T follicular helper cell (primary cell): ENCODE measurements at places on chromosomes 2 and 18.

- no peak for DNase-seq
Measured at GRCh38 chr2:64876137-64876647, 113.0 kb upstream of the SLC1A4 start.

GRCh38 chr2:98114643-98115330 is 27.8 kb downstream of the VWA3B start:
- no peak for DNase-seq

DNA sequence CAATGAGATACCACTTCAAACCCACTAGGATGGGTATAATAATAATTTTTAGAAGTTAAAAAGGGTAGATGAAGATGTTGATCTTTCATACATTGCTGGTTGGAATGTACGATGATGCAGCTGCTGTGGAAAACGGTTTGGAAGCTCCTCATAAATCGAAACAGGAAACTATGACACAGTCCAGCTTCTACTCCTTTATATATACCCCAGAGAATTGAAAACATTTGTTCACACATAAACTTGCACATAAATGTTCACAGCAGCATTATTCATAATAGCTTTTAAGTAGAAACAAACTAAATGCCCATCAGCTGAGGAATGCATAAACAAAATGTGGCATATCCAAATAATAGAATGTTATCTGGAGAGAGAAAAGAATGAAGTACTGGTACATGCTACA is 95.0 kb downstream of the STRADB start:
- DNase-seq = no peak

DNA sequence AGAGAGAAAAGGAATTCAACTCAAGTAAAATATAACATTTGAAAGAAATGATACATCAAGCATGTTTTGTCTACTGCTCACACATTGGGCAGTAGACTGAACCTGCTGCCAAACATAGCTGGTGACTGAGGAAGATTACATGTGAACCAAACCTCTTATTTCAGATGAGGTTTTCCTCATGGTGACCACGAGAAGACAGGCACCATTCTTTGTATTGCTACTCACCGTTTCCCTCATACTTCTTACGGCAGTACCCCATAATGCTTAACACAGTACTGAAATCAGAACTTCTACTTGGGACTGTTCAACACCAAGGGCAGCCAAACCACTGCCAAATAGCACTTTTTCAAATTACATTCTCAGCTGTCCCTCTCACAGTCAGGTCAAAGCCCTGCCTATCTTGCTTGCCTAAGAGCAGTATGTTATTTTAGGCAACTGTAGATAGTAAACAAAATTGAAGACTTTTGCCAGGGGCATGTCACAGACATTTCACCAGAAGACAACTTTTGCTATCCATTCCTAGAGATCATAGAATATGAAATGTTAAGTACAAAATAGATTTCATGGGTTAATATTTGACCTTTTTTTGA is 167.1 kb upstream of the DOK6 start:
- no peak for DNase-seq

- no peak for DNase-seq
Measured at GRCh38 chr2:54237428-54237827, 18.6 kb downstream of the TSPYL6 start.

GRCh38 chr2:18247282-18248110 is 313.0 kb downstream of the RDH14 start:
- DNase-seq = no peak

DNA sequence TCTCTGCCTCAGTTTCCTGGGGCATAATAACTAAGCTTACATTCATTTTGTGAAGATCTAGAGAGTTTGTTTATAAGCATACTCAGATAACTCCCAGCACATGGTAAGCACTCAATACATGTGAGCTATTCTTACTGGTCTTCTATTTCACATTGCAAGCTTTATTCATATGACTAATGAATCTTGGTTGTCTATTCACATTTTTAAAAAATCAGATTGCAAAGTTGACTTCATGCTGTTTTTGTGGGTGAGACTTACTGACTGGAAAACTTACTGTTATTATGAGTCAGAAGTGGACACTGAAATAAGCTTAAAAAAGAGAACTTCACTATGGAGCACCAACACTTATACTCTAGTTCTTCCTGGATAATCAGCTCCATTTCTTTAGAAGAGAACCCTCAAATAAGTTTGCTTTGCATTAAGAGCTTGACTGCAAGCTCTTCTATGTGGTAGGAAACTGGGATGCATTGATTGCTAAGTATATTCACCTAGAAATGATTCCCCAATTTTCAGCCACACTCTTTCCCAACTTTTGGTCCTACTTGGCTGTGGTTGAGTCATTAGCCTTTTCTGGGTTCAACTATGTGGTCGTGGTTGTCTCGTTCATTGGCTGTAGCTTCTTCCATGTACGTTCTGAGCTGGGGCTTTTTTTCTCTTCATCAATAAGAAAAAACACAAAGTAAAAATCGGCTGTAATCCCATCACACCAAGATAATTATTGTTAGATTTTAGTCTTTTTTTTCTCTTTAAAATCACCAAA is 29.5 kb upstream of the RBMS1 start:
- DNase-seq = no peak

DNA sequence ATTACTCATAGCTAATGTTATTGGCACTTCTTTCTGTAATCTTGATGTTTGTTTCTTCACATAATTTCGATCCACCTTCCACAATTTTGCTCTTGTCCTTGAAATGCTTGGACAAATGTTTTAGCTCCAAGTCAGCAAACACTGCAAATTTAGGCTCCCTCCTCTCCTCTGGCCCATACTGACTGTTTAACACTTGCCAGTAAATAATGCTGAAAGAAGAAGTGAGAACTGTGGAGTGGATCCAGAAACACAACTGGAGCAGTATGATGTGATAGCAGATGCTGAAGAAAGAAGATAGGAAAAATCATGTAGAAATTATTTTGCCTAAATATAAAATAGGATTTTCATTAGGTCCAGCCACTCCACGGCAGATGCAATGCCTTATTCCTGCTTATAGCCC is 415.0 kb upstream of the GYPC start:
- DNase-seq = no peak

DNA sequence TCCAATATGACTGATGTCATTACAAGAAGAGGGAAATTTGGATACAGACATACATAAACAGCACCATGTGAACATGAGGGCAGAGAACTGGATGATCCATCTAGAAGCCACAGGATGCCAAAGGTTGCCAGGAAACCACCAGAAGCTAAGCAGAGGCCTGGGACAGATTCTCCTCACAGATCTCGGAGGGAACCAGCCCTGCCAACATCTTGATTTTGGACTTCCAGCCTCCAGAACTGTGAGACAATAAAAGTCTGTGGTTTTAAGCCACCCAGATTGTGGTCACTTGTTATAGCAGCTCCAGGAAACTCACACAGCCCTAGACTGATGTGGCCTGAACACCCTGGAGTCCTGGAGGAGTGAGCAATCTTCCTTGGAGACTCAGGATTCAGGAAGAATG is 351.6 kb downstream of the EIPR1 start:
- DNase-seq = no peak

GRCh38 chr2:240300840-240301239 is 134.6 kb upstream of the GPC1 start:
- DNase-seq = no peak

DNA sequence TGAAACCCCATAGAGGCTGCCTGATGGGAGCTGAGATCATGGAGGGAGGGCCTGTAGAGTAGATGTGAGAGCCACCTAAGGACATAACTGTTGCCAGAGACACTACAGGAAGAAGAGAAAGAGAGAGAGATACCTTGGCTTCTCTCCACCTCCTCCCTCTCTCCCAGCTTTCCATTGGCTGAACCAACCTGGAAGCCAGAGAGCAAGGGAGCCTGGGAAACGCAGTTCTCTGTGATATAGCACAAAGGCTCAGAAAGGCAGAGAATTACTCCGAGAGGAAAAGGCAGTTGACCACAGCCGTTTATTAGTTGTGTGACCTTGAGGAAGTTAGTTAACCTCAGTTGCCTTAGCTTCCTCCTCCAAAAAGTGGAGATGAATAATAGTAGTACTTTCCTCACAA is 37.7 kb upstream of the MAT2A start:
- DNase-seq = no peak

DNA sequence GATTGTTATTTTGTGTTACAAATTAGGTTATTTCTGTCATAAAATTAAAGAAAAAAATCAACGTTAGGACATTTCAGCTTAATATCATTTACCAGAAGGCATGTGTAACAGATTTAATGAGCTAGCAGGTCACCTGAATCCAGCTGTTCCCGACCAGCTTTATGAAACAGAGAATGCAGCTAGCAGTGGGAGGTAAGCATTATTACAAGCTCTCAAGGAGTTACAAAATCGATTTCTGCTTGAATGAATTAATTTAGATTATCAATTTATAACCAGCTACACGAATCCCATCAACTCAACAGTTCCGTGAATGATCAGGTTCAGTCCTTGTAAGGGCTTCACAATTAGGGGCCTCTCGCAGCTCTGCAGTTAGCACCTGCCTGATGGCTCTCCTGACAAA is 211.9 kb downstream of the PTGR3 start:
- DNase-seq = no peak

DNA sequence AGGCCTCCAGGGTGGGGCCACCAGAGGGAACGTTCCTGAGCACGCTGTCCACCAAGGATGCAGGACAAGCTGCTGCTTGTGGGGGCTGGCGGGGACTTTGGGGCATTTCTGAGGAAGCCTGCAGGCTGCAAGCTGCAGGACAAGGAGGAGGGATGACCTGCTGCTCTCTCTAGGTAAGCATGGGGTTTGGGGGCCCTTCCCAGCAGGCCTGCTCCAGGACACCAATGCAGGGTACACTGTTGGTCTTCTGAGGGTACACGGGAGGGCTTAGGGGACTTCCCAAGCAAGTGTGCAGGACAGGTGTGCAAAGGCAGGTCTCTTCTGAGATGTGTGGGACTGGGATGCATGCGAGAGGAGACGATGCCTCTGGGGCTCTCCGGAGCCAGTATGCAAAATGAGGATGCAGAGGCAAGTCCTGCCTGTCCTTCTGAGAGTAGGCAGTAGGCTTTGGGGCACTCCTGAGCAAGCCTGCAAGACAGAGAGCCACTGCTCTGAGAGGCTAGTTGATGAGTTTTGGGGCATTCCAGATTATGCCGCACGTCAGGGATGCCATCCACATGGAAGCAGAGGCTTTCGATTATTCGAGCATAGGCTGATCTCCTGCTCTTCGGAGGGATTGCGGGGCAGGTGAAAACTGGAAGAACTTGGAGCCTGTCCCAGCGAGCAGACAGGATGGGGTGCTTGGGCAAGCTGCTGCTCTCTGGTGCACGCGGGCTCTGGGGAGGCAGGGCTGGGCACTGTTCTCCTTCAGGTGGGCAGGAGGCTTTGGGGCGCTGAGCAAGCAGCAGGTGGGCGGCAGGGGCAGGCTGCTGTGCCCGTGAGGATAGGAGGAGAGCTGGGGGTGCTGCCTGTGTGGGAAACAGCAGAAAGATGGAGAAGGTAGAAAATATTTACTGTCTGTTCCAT is 44.6 kb downstream of the CNGA3 start:
- no peak for DNase-seq

- DNase-seq = no peak
Measured at GRCh38 chr2:671787-672605, 5.2 kb downstream of the TMEM18 start.

DNA sequence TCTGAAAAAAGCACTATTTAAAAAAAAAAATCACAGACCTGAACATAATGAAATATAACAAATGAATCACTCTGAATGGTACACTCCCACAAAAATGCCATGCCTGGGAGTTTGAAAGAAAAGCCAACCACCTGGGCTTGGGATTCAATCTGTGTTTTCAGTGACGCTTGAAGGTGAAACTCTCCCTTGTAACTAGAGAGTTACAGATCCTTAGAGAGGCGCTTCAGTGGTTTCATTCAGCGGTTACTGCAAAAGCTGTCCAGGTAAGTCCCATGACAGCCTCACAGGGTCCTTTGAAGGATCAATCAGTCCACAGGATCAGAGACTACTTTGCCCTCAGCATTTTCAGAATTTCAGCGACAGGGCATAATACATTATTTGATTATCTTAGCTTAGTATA is 627.3 kb downstream of the IRS1 start:
- no peak for DNase-seq

DNA sequence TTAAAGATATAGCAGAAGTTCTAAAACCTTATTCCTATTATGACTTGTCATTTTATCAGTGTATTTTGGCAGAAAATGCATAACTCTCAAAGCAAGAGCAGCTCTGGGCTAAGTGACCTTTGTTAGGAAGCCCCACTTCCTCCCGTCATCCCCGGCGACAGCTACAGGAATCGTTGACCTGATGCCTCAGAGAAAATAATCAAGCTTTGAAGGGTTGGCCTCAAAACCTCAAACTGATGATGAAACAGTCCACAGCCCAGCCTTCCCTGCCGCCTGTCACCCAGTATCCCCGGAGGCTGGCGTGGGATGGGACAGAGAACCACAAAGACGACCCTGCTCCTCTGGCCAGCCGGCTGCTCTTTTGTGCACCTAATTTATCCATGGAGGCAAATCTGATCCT is 65.3 kb downstream of the KCNF1 start:
- DNase-seq = no peak

GRCh38 chr2:215022418-215022817 is 116.0 kb downstream of the ABCA12 start:
- DNase-seq = no peak

DNA sequence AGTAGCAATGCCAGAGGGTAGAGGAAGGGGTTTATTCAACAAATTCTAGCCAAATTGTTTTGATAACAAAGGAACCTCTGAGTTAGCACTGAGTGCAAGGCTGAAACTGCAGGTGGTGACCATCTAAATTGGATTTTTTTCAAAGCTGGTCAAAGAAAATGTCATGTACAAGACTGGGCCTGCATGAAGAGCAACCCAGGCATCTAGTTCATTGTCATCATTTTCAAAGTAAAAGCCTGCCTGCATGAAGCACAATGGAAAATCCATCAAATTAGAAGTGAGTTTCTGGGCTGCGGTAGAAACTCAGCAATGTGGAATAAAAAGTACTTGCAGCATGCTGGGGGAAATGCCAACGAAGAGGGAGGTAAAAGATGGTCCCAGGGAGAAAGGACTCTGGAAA is 80.8 kb upstream of the PPP1CB start:
- DNase-seq = no peak

DNA sequence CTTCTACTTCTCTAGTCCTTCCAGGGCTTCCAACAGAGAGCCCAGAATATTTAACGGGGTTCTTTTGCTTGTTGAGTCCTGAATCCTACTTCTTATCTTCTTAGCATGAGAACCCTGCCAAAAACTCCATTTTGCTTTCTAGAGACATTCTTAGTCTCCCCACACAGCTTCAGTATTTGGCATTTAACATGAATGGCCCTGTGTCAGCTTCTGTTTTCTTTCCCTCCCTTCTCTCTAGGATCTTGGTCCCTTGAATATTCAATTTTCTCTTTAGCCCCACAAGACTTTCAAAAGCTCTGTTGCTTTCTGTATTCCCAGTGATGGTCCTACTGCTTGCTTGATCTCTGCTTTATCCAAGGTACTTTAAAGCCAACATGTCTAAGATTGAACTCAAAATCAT is 89.5 kb downstream of the WDR7 start:
- no peak for DNase-seq

DNA sequence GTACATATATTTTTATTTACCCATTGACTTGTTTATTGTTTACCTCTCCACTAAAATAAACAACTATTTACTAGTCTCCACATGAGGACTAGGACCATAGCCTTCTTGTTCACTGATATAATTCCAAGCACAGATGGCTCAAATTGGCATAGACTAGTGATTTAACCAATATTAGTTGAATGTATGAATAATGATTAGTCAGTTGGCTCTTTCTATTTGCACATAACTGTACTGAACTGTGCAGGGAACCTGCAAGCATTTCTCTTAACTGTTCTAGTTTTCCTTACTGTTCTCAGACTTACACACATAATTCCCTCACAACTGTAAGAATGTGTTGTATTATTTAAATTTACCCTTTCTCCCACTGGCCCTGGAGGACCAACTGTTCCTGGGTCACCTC is 91.9 kb downstream of the COL3A1 start:
- no peak for DNase-seq

GRCh38 chr18:62437235-62438017 is 85.4 kb upstream of the ZCCHC2 start:
- no peak for DNase-seq
